RPMI8226 (cell line): ENCODE measurements at places on chromosomes 4 and X.
A peak's percentile ranks its signal among the peaks of the same experiment; 100 is the strongest.

- DNase-seq, result peak; percentile 48
Observed at GRCh38 chr4:78951862-78952472, 12.7 kb upstream of the PAQR3 start.

DNA sequence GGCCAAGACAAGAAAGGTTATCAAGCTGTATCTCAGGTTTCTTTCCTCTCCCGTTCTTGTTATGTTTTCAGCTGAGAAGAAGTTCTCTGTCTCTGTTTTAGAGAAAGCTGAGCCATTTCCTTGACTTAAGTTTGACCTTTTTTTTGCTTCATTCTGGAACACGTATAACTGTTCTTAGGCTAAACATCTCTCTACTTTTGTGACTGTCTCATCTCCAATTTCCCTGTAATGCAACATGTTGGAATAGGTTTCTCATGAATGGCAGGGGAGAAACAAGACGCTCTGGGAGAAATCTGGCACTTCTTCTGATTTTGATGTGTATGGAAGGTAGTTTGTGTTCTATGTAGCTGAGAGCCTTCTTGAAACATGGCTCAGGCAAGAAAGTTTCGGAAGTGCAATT, 36.2 kb upstream of the SFRP2 start:
- no peak for DNase-seq

GRCh38 chrX:31708116-31708515, 636.3 kb upstream of the FTHL17 start:
- DNase-seq, result no peak

GRCh38 chr4:7417639-7418038, 17.1 kb downstream of the PSAPL1 start:
- DNase-seq, result no peak

GRCh38 chr4:2261110-2261852, 628 bp downstream of the MXD4 start:
- peak; percentile 68 for DNase-seq

DNA sequence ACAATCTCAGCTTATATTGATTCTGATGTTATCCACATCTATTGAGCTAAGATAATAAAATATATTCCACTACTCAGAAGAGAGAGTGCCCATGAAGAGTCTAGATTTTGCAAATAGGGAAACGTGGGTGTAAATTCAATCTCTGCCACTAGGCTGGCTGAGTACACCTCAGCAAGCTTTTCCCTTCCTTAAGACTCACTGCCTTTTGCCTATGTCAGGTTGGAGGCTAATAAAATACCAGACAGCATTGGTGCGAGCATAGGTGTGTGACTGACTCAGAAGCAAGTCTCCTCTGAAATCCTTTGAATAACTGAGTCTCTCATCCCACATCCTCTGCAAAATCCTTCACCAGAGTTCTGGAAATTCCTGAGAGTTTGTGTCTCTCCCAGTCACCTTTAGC, 405.4 kb upstream of the CPEB2 start:
- no peak for DNase-seq

DNA sequence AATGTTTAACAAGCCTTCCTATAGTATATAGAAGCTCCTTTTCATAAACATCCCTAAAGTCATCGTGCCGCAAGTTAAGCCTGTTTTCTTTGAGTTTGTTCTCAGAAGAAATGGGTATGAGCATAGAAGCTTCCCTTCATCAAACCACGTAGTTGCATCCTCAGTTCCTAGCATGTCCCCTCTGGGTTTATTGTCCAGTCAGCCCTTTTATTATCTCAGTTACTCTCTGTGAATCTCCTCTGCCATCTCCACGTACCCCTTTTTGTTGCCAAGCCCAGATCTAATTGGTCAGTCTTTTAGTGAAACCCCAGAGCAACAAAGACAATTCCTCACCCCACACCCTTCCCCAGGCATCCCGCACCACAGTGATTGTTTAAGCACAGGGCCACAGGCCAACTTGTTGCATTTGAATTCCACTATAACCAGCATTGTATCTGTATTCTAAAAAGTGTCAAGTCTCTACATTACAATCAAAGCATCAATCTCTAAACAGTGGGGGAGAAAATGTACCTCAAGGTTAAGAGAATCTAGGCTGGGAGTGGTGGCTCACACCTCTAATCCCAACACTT, 12.4 kb upstream of the TRIM2 start:
- no peak for DNase-seq

DNA sequence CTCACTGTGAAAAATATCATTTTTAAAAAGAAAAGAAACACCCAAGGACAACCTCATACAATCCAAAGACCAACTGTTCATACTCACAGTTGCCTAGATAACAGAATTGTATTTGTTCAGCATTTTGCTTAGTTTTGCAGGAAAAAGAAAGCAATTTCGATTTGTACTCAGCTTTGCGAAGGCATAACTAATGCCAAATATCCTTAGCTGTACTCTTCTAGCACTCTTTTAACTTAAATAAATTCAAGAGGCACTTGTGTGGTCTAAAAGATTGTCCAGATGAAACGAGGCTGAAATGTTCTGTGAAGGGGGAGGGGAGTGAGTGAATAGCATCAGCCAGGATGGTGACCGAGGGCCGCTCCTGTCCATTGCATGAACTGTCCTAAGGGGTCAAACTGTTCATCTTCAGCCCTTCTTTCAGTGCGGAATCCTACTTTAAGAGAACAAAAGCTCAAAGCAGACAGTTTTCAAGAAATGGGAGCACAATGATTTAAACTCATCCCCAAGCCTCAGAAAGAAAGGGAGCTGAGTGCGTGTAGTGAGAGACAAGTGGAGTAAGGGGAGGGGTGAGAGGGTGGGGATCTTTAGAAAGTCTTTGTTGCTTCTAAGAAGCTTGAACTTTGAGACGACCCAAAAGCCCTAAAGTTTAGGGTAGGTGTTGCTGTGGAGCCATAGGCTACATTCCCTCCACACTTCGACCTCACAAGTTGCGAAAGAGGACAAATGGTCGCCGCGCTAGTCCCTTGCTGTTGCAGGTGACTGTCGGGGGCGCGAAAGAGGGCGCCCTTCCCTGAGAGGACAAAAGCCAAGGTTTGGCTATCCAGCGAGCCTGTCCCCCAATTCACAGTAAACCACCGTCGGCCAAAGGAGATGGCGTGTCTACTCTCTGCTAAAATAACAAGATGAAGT, 4.0 kb upstream of the NEUROG2 start:
- no peak for DNase-seq

GRCh38 chrX:78923198-78924015, 21.8 kb upstream of the P2RY10 start:
- peak; percentile 12 for DNase-seq
